ENCODE measurements at places on chromosomes 2 and 18. TPM values are rescaled to one million over a fixed set of nuclear protein-coding genes. Genes with fewer than 3 reads are reported as not detected.

GRCh38 chr2:105780606-105781005 lies 35.9 kb downstream of the NCK2 start:
- H3K27ac ChIP-seq = peak overlapping the region; percentile 24
- no peak overlapping the region for H3K4me3 ChIP-seq
- no peak for DNase-seq
- H3K36me3 ChIP-seq = peaks cover 11% of the 10 kb centered on the region
- no peaks in the 10 kb centered on the region for H3K27me3 ChIP-seq
- H3K4me1 ChIP-seq = peaks cover 84% of the 10 kb centered on the region

DNA sequence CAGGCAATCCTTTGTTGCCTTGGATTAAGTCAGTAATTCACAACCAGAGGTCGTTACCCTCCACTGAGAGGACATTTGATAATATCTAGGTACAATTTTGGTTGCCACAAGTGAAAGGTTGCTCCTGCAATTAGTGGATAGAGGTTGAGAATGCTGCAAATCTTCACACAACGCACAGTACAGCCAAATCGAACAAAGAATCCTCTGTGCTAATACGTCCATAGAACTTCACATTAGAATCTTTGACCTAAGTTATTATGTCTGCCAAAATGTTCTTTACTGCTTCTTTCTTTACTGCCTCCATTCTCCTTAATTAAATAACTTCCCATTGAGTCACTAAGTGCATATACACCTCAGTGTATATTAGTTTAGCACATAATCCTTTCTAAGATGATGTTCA lies 879.5 kb downstream of the TRIB2 start:
- no peak for DNase-seq
- H3K4me1 ChIP-seq = no peaks in the 10 kb centered on the region
- no peaks in the 10 kb centered on the region for H3K27me3 ChIP-seq
- no peak overlapping the region for H3K4me3 ChIP-seq
- no peak overlapping the region for H3K27ac ChIP-seq
- no peaks in the 10 kb centered on the region for H3K36me3 ChIP-seq

DNA sequence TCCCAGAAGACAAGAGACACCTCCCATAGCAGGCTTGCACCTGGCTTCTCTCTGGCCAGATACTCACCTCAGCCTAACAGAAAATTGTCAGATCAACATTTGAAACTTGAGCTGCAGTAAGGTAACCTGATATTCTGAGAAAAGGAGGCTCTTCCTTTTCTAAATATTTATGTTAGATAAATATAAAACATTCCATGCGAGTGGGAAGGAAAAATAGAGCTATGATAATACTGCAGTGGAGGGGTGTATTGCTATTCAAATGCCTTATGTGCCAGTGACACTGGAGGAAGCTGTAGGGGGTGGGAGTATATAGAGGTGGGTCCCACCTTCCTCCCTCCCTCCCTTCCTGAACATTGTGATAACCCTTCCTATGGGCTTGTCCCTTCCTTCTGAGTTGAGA lies 515.5 kb upstream of the CHAC2 start:
- no peaks in the 10 kb centered on the region for H3K36me3 ChIP-seq
- no peak overlapping the region for H3K27ac ChIP-seq
- no peaks in the 10 kb centered on the region for H3K4me1 ChIP-seq
- H3K27me3 ChIP-seq = no peaks in the 10 kb centered on the region
- no peak for DNase-seq
- no peak overlapping the region for H3K4me3 ChIP-seq

DNA sequence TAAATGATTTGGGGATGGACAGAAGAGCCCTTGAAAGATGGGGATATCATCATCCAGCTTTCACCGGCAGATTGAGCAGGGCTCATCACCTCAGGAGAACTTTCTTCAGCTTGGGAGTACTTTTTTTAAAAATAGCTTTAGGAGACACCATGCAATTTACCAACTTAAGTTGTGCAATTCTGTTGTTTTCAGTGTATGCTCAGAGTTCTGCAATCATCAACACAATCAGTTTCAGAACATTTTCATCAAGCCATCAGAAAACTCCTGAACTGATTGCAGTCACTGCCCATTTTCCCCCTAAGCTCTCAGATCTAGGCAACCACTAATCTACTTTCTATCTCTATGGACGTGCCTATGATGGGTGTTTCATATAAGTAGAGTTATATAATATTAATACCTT lies 117.7 kb downstream of the CRIM1 start:
- H3K4me3 ChIP-seq = no peak overlapping the region
- H3K27ac ChIP-seq = no peak overlapping the region
- no peaks in the 10 kb centered on the region for H3K4me1 ChIP-seq

DNA sequence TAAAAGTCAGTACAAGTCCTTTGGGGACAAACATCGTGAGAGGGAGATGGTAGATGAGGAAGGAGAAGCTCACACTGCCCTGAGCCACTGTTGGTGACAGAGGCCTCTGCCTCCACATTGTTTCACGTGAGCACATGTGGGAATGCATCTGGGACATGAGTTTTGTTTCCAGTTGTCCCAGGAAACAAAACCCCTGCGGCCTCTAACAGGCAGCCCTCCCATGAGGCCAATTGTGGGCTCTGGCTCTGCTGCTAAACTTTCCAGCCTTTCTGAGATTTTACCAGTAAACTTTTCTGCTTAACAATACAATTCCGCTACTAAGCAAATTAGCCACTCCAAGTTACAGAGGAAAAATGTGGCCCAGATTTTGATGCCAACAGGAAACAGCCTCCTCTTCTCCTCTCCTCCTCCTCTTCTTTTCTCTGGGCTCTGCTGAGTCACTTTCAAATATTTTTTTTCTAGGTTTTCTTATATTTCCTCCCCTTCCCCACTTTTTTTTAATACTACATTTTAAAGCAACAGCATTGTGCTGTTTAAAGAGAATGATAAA lies 23.4 kb upstream of the LRRC30 start:
- no peak for DNase-seq
- no peak overlapping the region for H3K27ac ChIP-seq
- H3K4me3 ChIP-seq = no peak overlapping the region
- no peaks in the 10 kb centered on the region for H3K36me3 ChIP-seq

DNA sequence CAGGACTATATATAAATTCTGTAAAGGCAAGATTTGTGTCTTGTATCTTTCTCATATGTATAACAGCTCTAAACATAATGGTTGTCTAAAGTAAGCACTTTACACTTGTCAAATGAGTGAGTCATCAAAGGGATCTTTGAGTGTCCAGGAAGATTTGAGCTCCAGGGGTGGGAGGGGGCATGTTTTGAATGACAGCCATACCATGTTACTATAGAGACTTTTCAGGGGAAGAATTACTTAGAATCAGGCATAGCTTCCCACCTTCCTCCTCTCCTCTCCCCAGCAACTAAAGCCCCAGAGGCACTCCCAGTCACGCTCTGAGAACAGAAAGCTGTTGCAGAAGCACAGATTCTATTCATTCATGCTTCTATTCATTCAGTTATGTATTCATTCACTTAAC lies 65.8 kb upstream of the ALK start:
- H3K27me3 ChIP-seq = peaks cover 8% of the 10 kb centered on the region
- no peak for DNase-seq
- H3K27ac ChIP-seq = no peak overlapping the region
- no peak overlapping the region for H3K4me3 ChIP-seq

DNA sequence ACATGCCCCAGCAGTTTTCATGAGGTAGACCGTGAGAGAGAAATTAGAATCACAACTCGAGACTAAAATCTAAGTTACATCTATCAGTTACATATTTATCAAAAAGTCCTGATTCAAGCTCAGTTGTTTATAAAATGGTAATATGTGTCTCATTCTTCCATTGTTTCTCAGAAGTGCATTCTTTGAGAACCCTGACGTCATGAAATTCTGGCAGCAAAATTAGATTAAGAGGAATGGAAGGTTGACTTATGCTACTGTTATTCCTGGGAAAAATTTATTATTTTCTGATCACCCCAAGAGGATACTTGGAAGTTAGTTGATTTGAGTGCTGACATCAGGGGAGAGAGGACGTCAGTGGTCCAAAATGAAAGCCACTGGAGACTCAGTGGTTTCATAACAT lies 1864.8 kb upstream of the LRRTM1 start:
- no peak overlapping the region for H3K4me3 ChIP-seq
- no peaks in the 10 kb centered on the region for H3K4me1 ChIP-seq
- no peak overlapping the region for H3K27ac ChIP-seq
- no peak for DNase-seq
- no peaks in the 10 kb centered on the region for H3K36me3 ChIP-seq

- no peaks in the 10 kb centered on the region for H3K27me3 ChIP-seq
- H3K36me3 ChIP-seq = peaks cover 11% of the 10 kb centered on the region
- no peak for DNase-seq
- H3K4me3 ChIP-seq = peak overlapping the region; percentile 86
Measured at GRCh38 chr18:36829362-36830157, 633 bp downstream of the KIAA1328 start.

- no peak for DNase-seq
- H3K4me3 ChIP-seq = no peak overlapping the region
- H3K27ac ChIP-seq = no peak overlapping the region
Measured at GRCh38 chr2:66522611-66523376, 87.9 kb downstream of the MEIS1 start.

- no peak overlapping the region for H3K4me3 ChIP-seq
- peaks cover 4% of the 10 kb centered on the region for H3K27me3 ChIP-seq
- H3K4me1 ChIP-seq = no peaks in the 10 kb centered on the region
- H3K27ac ChIP-seq = no peak overlapping the region
Measured at GRCh38 chr2:126784621-126785020, 114.1 kb upstream of the TEX51 start.

DNA sequence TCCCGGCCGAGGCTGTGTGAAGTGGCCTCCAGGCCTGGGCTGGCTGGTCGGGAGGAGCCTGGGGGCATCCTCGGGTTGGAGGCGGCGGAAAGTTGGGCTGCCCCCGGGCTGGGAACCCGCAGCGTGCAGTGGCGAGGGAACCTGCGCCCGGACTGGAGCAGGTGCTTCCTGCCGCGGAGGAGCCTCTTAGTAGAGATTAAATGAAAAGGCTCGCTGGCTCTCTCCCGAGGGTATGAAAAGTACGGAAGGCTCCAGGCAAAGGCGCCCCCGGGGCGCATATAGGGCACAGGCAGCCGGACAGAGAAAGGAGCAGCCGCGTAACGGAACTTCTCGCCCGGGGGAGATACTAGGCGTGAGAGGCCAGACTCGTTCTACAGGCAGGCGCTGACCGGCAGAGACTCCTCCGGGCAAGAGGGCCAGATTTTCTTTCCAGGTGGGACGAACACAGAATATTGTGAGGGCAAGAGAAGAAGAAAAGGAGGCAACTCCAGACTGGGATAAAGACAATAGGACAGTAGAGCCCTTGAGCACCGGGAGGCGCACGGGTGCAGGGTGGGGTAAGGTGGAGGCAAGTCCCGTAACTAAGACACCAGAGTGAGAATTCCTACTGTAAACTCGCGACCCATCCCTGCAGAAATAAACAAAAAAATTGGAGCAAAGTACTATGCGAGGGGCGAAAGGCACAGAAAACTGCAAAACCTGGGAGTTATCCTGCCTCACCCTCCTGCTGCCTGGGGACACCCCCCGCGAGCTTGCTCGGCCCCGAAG lies 816 bp downstream of the CDH2 start:
- peak overlapping the region; percentile 83 for H3K27ac ChIP-seq
- H3K4me3 ChIP-seq = peak overlapping the region; percentile 78
- peaks cover 37% of the 10 kb centered on the region for H3K27me3 ChIP-seq
- H3K4me1 ChIP-seq = peaks cover 4% of the 10 kb centered on the region
- H3K36me3 ChIP-seq = no peaks in the 10 kb centered on the region

DNA sequence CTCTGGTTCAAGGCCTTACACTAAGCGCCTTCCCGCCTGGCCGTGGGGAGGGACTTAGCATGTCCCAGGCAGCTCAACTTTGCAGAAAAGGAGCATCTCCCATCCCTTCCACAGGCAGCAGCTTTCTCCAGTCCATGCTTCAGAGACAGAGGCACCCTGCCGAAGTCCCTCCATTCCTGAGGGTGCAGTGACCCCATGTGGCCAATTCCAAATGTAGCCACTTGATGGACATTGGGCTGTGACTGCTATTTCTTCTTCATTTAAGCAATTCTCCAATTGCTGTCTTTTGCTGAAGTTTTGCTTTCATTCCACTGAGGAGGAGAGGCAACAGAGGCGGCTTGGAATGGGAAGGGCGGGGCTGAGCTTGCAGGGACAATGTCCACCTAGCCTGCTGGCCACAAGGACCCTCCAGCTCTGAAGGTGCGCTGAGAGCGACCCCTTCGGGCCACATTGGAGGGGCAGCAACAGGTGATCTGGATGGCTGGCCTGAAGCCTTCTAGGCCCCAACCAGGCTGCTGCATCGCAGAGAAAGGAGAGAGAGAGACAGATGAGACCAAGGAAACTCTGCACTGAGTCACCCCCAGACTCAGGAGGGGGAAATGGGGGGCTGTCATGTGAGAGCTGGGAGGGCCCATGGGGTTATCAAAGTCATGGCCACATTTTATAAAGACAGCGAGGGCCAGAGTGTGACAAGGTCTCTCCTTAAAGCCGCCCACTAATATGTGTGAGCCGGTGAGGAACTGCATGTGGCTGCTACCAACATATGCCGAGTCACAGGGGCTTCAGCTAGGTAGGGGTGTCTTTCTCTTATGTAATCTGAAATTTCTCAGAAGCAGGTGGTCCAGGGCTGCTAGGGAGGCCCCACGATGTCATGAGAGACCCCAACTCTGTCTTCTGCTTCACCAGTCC lies 61.3 kb downstream of the LONRF2 start:
- H3K36me3 ChIP-seq = no peaks in the 10 kb centered on the region
- no peaks in the 10 kb centered on the region for H3K4me1 ChIP-seq
- peaks cover 2% of the 10 kb centered on the region for H3K27me3 ChIP-seq
- no peak overlapping the region for H3K27ac ChIP-seq
- DNase-seq = no peak

DNA sequence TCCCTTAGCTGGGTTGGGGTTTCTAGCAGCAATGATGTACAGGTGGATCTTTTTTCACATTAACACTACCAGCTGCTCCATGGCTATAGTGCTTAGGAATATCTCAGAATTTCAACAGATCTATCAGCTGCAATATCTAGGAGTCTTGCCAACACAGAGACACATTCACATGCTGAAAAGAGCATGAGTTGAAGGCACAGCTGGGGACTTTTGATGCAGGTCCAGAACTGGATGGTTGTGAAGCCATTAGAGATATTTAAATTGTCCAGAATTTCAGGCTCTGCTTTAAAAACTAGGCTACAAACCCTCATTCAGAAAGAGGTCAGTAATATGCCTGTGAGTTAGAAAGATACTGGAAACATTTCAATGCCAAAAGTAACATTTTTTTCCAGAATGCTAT lies 122.2 kb upstream of the CCDC195 start:
- H3K27ac ChIP-seq = no peak overlapping the region
- H3K27me3 ChIP-seq = no peaks in the 10 kb centered on the region
- no peak for DNase-seq
- no peak overlapping the region for H3K4me3 ChIP-seq

Gene DNAJC27
- total RNA-seq = 7.0 TPM

Gene MPP4
- total RNA-seq = not detected

Gene SIX3
- not detected for total RNA-seq

Gene GAL3ST2
- 0.51 TPM for total RNA-seq

Gene VIT
- total RNA-seq = not detected

Gene MAP2
- total RNA-seq = not detected

Gene SLC5A7
- total RNA-seq = not detected

Gene CD207
- not detected for total RNA-seq

Gene ANTXR1
- total RNA-seq = not detected

Gene SKOR2
- not detected for total RNA-seq

Gene PRKAG3
- not detected for total RNA-seq

Gene SANBR
- total RNA-seq = 2.2 TPM

All from activated T-helper 1 cell treated with anti-CD3 and anti-CD28 coated beads, Interleukin-12 subunit alpha, Interleukin-12 subunit beta, Interleukin-2, Interleukin-4 antibody, amounts not matched to agents 30 ng/mL and 10 ng/mL and 1 ng/mL, durations not matched to agents 14 hours and 24 hours and 36 hours (primary cell).